ENCODE measurements at places on chromosomes 4 and X.
A peak's percentile ranks its signal among the peaks of the same experiment; 100 is the strongest.

DNA sequence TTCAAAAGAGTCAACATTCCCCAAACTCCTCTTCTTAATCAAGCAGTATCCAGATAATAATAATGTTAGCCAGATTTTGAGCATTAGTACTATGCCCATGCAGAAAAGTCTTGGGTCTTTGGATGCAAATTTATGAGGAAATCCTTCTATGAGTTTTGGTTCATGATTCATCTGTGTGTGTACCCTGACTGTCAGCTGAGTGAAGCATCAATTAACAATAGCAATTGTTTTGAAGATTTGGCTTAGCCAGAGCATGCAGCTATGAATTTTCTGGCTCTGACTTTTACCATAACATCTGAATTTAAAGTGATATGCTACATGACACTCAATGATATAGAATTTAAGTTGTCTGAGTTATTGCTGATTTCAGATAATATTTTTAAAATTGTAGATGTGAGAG is 145.8 kb downstream of the KLHL4 start:
- DNase-seq = peak; percentile 33

GRCh38 chr4:40227284-40227683 is 30.5 kb downstream of the RHOH start:
- DNase-seq = peak; percentile 2

GRCh38 chr4:80134936-80135701 is 62.1 kb upstream of the ANTXR2 start:
- DNase-seq = no peak

DNA sequence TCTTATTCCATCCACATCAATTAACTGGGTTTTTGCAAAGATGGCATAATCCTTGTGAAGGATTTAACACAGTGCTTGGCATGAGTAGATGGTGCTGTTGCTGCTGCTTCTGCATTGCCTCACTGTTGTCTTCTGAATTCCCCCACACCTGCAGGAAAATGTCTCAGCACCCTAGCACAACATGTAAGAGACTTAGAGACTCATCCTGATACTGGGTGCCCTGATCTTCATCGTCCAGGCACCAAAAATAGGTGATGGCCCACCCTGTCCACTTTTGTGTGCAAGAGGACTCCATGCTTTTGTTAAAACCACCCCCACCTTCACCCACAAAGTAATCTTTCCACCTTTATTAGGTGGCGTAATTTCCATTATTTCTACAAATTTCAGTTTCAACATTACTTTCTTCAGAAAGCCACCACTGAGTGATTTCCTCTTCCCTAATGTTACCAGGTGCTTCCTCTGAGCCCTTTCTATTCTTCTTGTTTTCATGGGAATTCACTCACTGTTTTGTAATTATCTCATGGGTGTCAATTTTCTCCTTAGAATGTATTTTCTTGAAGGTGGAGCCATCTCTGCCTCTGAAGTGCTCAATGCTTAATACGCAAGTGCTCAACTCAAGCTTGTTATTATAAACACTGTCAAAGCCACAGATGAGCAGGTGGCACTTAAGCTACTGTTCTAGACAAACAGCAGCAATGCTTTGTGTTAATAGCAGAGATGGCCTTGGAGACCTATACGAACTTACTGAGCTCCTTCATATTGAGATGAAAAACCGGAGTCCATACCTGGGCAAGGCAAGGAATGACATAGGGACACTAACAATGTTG is 89.5 kb downstream of the HS3ST1 start:
- no peak for DNase-seq

DNA sequence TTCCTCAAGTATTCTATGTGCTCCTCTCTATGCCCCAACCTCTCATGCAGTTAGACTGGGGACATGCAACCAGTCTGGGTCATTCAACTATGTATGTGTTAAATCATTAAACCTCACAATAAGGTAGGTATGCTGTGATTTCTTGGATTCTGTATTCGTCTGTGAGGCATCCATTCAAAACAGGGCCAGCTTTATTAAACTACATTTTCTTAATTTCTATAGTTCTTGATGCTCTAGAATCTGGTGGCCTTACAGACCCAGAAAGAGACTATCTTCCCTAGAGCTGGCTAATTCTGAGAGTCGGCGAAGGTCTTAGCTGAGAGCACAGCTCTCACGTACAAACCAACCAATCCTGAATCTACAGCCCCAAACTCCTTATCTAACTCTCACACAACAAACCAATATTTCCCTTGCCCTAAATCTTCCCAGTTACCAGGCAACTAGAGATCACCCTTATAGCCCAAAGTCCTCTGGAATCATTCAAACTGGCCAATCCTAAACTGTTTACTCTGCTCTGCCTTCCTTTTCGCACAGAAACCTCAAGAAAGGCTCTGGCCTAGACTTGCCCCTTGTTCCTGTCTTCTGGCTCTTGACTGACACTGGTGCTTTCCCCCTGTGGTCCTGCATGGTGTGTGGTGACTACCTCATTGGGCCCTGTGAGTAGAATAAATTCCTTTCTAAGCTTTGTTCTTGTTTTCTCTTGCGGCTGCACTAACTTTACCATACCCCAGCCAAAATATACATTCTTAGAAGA is 203.5 kb upstream of the TET2 start:
- DNase-seq = no peak

- no peak for DNase-seq
These were observed 402.4 kb upstream of the NDST4 start for GRCh38 chr4:115515772-115516171.
